ENCODE measurements at places on chromosomes 3 and 15. TPM values are rescaled to one million over a fixed set of nuclear protein-coding genes. Genes with fewer than 3 reads are reported as not detected.

GRCh38 chr3:185843126-185843525 lies 18.3 kb upstream of the IGF2BP2 start:
- DNase-seq: no peak

DNA sequence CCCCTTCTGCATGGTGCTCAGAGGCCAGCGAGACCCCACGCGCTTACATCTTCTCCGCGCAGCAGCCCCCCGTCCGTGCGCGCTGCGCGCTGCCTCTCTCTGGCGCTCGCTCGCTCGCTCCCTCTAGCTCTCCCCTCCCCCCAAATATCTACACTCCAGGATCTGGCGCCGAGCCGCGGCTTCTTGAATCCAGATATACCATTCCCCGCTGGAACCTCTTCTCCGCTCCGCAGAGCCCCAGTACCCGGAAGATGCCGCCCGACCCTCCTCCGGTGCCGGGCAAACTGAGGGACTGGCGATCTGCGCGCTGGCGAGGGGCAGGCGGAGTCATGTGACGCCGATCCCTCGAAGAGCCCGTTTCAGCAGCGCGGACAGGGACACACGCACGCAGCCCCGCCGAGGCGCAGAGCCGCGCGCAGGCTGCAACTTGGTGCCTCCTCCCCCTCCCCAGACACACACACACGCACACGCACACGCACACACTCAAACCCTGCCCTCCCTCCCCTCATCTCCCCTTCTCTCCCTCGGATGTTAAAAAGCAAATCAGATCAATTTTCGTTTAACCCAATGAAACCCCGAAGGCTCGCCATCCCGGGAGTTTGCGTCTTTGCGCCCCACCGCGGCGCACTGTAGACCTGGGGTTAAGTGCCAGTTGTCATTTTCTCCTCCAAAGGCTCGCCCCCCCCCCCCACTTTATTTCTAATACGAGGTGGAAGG lies at the start of gene RASGRF1:
TSS of gene RASGRF1 (minus strand) at position 294 of the 717 bp plus-strand sequence. CDS start at position 12, 282 bp downstream.
- DNase-seq: no peak

DNA sequence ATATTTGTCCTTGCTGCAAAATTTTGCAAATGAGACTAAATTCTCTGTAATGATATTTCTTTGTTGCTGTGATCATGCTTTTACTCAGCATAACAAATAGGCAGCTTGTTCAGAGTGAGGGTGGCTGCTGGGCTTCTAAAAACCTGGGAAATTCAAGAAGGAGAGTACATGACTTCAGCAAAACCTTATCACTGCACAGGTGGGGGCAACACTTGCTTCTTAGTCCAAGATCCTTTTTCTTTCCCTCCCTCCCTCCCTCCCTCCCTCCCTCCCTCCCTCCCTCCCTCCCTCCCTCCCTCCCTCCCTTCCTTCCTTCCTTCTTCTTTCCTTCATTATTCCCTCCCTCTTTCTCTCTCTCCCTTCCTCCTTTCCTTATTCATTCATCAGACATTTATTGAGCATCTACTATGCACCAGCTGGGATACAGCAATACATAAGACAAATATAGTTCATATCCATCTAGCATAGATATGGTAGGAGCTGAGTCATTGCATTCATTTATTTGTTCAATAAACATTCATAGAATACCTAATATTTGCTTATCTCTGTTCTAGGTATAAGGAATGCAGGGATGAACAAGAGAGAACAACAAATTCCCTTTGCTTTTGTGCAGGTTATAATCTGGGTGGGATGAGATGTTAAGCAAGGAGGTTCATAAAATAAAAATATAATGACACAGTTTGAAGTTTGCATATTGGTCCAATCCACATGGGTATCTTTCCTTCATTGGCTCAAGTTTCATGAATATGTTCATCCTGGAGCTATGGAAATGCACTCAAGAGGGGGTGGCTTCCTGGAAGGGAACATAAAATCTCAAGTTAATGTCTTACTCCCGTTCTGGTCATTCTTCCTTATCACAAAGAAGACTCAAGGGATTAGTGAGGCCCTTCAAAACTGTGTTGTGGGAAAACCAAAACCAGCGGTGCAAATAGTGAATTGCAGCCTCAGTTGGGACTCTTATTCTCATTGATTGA lies 210.7 kb downstream of the PDCD6IP start:
- DNase-seq: no peak

DNA sequence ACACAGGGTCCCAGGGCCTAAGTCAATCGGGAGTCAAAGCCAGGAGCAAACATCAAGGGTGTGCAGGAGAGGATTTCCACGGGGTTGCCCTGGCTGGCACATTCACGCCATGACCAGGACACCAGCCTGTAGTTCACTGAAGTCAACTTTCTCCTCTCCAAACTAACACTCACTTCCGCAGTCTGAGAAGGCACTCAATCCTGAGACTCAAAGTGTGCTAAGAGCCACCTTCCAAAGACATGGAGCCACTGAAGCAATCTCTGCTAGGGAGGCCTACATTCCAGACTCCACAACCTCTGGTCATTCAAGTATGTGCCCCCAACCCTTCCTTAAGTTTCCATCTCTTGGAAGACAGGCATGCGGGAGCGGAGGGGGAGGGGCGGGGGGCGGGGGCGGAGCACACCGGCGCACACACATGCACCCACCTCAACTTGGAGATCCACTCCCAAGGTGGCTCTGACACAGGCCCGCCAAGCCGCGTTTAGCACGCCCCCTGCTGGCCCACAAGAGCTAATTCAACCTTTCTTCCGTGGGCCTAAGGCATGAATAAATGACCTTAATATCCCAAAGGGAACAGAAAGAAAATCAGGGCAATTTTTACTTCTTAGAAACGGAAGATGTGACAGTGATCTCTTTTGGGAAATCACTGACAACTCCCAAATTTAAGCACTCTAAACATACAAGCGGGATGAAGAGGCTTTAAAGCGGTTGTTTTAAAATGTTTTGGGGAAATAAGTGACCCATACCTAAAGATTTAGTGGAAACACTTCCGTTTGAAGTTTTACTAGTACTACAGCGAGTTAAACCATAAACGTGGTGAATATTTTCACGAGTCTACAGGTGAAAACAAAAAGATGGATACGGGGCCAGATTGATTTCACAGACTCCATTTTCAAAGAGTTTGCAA lies 162.5 kb upstream of the CHRNA7 start:
- DNase-seq: no peak

GRCh38 chr3:107634099-107634489 lies 111.3 kb downstream of the BBX start:
- DNase-seq: no peak

GRCh38 chr15:47339800-47340570 lies 377.3 kb upstream of the SEMA6D start:
- no peak for DNase-seq

DNA sequence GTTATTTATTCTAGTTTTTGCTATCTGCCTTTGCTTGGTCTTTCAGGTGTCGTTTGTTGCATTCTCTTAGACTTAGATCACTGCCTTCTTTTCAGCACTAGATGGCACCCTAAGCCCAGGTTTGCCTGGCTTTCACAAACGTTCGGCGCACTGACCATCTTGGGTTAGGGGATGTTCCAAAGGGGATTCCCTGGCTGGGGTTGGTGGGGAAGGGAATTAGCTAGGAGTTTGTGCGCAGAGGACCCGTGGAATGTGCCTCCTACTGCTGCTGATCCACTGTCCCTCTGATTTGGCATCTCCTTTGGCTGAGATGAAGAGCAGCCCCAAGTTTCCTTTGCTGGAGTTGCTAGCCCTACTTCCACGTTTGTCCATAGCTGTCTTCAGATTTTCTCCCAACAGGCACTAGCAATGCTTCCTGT lies 33.9 kb downstream of the PFN2 start:
- no peak for DNase-seq

DNA sequence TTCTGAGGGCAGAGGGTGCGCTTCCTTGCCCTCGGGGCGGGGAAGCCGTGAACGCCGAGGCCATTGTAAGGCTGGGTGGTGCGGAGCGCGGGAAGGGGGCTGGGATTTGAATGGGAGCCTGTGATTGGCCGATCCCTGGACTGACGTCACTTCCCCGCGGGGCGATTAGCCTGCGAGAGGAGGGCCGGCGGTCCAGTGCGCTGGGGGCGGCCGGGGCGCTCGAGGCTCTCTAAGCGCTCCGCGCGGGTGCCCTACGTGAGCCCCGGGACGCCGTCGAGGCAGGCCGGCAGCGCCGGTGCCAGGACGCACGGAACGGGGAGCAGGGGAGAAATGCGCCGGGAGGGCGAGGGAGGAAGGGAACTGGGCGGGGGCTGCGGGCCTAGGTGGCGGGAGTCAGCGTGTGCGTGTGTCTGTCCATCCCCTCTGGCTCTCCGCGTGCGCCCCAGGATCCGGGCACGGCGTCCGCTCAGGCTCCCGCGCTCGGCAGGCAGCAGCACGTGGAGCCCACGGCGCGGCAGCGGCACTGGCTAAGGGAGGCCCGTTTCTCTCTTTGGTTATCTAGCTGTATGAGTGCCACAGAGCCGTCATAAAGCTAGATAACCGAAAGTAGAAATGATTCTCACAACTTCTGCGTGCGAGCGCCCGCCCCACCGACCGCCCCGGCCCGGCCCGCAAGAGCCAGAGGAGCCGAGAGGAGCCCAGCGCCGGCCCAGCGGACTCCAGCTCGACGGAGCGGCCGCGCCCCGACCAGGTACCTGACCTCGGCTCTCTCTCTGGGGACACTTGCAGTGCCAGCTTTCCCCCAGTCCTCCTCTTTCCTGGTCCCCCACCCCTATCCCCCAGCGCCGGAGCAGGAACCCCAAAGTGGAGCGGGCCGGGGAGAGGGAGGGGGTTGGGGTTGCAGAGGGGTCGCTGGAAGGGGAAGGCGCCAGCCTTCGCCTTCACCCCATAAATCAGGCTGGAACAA lies 33.1 kb upstream of the POLG start:
- DNase-seq: no peak

DNA sequence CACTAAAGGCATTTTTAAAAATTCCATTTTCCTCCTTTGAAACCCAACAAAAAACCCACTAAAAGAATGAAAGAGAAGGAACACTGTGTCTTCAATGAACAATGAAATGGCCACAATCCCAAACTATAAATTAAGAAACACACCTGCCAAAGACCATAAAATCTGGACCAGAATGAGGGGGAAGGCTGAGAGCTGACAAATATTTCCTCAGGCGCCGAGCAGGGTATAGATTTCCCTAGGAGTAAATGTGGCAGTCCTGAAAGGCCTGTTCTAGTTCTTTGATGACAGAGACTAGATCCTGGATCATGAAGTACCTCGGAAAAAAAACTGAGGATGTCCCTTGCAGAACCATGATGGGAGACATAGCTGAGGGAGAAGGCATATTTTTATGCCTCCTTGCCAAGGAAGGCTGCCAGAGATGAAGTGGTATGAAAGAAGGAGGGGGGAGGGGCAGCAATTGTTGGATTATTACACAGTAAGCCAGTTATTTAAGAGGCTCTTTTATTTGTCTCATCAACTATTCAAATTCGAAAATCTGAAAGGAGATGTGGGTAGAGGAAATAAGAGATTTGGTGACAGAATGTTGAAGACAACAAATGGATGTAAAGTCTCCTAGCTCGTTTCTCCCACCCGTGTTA lies 275.3 kb upstream of the GOLGA6L4 start:
- DNase-seq: no peak

GRCh38 chr15:50109076-50109987 lies 9.7 kb downstream of the ATP8B4 start:
- no peak for DNase-seq

DNA sequence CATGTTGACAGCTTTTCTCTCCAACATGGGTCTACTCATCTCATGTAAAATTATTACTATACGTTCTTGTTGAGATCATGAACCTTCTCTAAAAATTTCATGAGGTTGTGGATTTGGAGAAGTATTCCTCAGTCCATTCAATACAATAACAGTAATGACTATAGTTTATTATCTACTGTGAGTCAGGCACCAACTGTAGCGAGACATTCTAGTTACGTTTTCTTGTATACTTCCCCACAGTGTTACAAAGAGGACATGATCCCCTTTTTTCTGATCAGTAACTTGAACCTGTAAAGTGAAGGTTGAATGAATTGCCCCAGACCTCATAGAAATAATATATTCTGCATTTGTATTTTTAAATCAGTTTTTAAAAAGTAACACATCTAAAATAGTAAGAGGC lies 76.4 kb downstream of the AKAP13 start:
- DNase-seq: no peak

DNA sequence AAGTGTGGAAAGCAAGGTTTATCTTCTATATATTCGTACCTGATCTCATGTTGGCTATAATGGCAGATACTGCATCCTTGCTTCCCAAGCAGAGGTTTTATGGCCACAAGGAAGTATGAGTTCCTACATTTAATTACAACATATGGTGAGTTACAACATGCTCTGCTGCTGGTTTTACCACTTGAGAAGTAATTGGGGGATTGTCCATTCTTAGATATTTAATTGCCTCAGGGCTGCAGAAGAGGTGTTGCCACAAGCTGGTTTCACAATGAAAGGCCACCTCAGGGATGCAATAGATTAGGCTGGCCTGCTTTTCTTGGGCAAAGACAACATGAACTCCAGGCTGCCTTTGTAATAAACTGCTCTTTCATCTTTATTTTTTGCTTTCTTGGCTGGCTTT lies 48.6 kb downstream of the RAP2B start:
- no peak for DNase-seq

- no peak for DNase-seq
Measured at GRCh38 chr3:178420033-178420432, 116.2 kb upstream of the KCNMB2 start.

GRCh38 chr15:63997715-63998442 lies 48.4 kb downstream of the DAPK2 start:
- DNase-seq: no peak

DNA sequence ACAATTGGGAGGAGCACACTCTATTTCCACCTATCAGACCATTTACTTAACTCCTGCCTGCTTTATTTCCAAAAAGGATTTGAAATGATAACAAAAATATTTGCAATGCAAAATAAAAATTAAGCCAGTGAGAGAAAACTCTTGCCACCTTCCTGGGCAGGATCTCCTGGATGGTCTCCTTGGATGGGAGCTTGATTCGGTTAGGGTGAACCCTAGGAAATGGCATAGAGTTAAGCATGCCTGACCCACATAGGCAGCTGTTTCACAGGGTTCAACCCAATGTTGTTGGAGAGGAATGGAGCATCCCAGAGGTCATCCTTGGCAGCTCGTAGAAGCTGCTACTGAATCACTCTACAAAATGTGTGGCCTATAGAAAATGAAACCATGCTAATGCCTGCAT lies 83.8 kb downstream of the TGFBR2 start:
- DNase-seq: no peak

GRCh38 chr3:189908646-189909045 lies 212.1 kb downstream of the P3H2 start:
- peak; percentile 13 for DNase-seq

MYH15 gene
- polyA plus RNA-seq: 0.61 TPM

GPR160 gene
- polyA plus RNA-seq: 0.07 TPM

CPA3 gene
- polyA plus RNA-seq: not detected

GOLGA6A gene
- polyA plus RNA-seq: not detected

FAM81A gene
- not detected for polyA plus RNA-seq

GP9 gene
- polyA plus RNA-seq: not detected

MEX3B gene
- 6.3 TPM for polyA plus RNA-seq

PSTPIP1 gene
- 0.30 TPM for polyA plus RNA-seq

SNUPN gene
- polyA plus RNA-seq: 31.1 TPM
